ENCODE measurements at places on chromosomes 7 and 10.

DNA sequence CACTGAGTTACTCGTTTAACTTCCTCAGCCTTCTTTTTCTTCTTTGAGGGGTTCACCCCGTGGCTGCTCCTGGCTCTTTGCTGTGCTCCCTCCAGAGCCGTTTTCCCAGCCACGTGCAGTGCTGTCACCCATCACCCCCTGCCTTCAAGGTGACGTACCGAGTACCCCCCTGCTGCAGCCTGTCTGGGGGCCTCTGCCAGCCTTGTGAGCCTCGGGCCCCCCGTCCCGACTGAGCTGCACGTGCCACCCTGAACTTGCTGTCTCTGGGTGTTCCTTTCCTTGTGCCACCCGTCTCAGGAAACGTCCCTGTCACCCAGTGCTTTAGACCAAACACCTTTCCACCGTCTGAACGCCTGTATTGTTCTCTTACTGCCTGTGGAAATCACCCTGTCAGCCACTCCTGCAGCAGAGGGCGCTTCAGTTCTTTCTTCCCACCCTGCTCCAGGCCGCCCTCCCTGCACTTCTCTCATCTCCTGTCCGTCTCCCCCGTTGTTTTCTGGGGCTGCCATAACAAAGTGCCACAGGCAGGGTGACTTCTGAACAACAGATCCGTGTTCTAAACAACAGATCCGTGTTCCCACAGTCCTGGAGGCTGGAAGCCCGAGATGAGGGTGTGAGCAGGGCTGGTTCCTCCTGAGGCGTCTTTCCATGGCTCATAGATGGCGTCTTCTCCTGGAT, 44.6 kb downstream of the WDR37 start:
- DNase-seq, result no peak

DNA sequence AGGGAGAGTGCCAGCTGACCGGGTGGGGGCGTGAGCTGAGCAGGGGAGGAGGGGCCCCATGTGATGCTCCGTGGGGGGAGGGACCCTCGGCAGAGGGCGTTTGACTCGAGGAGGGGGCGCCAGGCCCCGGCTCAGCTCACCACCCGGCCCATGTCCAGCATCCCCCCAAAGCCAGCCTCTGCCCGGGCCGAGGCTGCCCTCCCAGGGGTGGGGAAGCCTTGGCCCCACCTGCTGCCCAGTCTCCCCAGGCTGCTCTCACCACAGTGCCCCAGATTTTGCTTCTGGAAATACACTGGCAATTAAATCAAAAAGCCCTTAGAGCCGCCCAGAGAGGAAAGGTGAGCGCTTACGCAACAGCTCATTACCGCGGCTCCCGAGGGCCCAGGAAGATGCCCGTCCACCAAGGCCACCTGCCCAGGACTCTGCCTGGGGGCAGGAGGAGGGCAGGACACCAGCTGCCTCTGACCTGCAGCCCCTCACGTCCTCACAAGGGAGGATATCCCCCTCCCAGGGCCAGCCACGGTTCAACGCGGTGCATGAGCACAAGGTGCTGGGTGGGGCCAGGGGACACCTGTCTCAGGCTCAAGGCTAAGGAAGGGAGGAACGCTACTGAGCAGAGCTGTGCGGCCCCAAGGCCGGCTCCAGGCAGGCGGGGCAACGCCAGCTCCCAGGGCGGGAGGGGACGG, 70.0 kb upstream of the INPP5A start:
- DNase-seq, result no peak

DNA sequence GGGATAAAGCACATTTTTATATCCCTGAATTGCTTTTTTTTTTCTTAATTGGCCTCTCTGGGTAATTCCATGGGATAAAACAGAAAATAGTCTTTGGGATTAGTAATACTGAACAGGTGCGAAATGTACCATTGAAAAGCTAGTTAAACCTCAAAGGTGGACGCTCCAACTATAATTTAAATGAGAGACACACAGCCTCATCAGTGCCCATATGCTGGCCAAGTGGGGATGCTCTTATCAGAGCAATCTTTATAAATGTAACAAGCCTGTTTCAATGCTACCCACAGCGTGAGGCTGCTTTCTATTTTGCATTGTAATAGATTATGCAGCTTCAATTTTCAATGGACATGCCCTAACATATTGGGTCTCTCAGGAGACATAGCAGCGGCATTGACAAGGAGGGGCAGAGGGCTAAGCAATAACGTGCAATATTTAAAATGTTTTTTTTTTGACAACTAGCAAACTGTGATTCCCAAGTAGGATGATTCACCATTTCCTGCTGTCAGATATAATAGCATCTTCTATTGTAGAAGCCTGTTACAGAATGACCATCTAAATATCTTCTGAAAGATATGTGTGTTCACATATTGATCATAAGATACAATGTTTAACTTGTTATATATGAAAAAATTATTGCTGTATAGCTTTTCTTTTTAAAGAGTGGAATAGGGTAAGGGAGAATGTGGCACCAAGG, 91.3 kb upstream of the BET1 start:
- DNase-seq, result no peak

DNA sequence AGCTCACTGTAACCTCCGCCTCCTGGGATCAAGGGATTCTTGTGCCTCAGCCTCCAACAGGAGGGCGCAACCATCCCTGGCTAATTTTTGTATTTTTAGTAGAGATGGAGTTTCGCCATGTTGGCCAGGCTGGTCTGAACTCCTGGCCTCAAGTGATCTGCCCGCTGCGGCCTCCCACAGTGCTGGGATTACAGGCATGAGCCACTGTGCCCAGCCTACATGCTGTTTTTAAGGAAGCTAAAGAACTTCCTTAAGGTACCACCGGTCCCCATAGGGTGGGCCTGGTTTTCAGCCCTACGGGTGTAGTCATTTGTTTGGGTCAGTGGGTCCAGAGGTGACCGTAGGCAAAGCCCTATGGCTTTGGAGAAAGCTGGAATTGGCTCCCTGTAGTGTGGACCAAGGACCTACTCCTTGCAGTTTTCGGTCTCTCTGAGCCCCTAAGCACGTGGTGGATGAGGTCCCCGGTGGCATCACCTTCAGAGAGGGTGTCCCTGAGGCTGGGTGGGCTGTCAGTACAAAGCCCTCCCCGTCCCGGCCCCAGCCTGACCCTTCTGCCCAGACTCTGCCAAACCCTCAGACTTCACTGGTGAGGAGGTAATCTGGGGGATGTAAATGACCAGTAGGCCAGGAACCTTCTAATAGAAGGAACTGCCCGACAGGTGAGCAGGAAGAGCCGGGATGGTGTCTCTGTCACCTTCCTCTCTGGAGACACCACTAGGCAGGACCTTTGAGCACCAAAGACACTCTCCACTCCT, 30.5 kb downstream of the ANXA11 start:
- DNase-seq, result no peak

- DNase-seq, result no peak
Measured at GRCh38 chr10:117684672-117685211, 142.2 kb downstream of the EMX2 start.

- DNase-seq, result no peak
Measured at GRCh38 chr7:148299350-148300276, 291.0 kb upstream of the C7orf33 start.

DNA sequence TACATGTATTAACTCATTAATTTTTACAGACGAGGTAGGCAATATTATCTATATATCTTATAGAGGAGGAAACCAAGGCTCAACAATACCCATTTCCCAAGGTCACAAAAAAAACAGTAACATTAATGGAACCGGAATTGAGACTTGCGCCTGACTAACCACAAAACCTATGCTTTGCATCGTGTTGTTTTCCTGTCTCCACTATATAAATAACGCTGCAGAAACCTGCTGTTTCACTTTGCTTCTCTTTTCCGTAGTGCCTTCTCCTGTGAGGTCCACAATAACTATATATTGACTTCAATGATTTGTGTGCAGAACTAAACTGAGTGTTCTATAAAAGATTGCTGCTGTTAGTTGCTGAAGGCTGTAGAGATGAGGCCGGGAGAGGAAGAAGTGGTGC, 97.7 kb upstream of the RPA3 start:
- DNase-seq, result no peak

- no peak for DNase-seq
Measured at GRCh38 chr7:114310345-114311110, 104.1 kb upstream of the FOXP2 start.

DNA sequence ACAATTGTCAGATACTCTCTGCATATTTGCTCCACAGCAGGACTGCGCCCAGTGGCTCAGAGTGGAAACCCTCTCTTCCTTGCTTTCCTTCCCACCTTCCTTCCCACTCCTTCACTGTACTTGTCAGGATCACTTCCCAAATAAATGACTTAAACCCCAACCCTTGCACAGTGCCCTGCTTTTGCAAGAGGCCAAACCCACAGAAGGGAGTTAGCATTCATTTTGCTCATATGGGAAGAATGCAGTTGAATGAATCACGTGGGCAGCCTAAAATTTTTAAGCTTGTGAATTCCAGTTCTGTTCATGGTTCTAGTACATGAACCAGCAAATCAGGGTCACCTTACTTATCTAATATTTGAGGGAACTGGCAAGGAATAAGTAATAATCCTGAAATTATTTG, 47.7 kb upstream of the SFMBT2 start:
- DNase-seq, result no peak

DNA sequence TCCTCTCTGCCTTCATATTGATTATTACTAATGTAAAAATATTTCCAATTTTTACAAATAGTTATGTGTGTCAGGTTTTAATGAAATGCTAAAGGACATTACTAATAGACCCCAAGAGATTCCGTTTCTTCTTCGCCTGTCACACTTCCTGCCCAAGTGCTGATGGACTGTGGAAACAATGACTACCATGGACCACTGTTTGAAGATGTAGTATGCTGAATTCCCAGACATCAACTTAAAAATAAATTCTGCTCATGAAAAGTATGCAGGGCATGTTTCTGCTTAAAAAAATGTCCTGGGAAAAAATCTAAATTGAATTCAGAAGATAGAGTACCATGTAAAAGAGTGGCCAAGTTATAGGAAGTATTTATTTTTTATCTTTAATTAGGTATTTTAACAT, 52.1 kb downstream of the ST7 start:
- no peak for DNase-seq

GRCh38 chr7:95840953-95841950, 68.9 kb downstream of the DYNC1I1 start:
- no peak for DNase-seq

DNA sequence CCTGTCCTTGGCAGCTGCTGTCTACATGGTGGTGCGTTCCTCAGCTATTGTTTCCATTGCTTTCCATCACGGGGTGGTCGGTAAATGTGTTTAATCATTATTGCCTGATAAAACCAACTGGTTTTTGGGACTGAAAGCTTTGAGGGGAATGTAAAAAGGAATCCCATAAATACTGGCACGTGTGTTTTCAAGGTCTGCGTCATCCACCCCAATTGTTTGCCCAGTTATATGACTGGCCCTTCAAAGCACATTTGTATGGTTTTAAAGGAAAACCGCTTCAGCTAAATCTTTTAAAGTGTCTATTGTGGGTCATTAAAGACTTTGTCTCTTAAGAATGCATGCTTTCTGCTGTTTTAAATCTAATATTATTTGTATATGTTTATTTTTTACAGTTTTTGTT, 65.0 kb downstream of the TRRAP start:
- DNase-seq, result no peak

- no peak for DNase-seq
Measured at GRCh38 chr10:133224756-133225372, 5.2 kb upstream of the UTF1 start.

DNA sequence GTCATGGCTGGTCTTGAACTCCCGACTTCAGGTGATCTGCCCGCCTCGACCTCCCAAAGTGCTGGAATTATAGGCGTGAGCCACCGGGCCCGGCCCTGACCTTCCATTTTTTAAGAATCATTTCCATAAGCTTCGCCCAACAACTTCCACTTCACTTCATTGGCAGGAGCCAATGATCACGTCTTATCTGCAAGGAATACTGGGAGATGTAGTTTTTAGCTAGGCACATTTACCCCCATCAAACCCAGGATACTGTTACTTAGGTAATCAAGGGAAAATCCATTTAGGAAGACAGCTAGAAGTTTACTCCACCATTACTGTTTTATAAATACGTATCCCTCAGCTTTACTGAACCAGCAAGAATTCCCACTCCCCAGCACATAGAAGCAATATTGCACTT, 3.4 kb upstream of the CDK13 start:
- no peak for DNase-seq

DNA sequence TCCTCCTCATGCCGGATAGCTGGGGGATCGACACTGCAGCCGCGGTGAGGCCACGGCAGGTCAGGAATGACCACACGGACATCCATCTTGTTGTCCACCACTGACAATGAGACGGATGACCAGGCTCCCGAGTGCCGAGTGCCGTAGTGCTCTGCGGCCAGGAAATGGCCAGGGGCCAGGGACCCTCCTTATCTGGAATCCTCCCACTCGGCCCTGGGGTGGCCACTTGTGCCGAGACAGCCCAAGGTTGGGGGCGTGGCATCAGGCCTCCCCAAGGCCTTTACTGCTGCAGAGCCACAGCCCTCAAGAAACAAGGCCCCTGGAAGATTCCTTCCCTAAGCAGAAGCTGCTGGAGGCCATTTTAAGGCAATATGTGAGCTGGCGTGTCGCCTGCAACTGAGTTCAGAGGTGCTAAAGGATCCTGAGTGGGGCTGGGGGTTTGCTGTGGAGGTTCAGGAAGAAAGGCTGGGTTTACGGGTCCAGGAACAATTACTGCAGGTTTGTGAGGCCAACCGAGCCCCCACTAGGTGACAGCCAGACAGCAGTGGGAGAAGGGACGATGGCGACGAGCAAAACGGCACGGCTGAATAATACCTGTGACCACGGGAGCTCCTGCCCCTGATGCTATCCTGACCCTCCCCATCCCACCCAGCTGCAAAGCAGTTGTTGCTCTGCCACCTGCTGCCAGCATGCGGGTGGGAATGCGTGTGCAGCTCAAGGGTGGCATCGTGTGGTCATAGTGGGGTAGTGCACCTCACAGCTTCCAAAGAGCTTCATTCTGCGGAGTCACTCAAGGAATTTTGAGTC, 31.6 kb upstream of the LEP start:
- peak; percentile 46 for DNase-seq

- DNase-seq, result no peak
Measured at GRCh38 chr7:39271402-39271801, 293.7 kb downstream of the POU6F2 start.

DNA sequence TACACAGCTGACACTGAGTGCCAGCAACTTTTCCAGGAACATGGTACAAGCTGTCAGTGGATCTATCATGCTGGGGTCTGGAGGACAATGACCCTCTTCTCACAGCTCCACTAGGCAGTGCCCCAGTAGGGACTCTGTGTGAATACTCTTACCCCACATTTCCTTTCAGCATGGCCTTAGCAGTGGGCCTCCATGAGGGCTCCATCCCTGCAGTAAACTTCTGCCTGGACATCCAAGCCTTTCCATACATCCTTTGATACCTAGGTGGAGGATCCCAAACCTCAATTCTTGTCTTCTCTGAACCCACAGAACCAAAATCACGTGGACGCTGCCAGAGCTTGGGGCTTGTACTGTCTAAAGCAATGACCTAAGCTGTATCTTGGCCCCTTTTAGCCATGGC, 116.8 kb downstream of the IQUB start:
- no peak for DNase-seq

DNA sequence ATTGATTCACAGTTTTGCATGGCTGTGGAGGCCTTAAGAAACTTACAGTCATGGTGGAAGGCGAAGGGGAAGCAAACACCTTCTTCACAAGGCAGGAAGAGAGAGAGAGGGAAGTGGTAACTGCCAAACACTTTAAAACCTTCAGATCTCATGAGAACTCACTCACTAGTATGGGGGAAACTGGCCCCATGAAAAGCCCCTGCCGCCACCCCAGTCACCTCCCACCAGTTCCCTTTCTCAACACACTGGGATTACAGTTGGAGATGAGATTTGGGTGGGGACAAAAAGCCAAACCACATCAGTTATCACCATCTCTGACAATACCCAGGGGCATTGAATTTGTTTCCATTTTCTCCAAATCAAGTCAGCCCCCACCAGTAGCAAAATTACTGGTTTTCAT, 740.4 kb downstream of the GATA3 start:
- no peak for DNase-seq
